ENCODE measurements at places on chromosomes 3 and 15.
A peak's percentile ranks its signal among the peaks of the same experiment; 100 is the strongest.

GRCh38 chr3:153399636-153400035, 237.6 kb downstream of the RAP2B start:
- DNase-seq = no peak

DNA sequence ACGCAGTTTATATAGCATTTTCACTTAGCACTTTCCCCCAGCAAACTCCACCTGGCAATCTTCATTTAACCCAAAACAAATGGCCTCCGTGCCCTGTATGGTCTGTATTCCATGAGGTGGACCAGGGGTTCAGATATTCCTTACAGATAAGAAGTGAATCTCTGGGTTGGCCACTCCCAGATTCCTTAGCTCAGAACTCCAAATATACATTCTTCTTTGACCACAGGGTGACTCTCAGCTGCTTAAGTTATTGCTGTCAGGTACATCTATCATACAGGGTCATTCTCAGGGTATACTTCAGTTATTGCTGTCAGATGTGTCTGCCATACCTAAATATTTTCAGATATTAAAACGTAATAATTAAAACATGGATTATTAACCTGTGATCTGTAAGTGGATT, 229.8 kb downstream of the TBL1XR1 start:
- DNase-seq = peak; percentile 59

GRCh38 chr3:150577855-150578254, 25.3 kb upstream of the SELENOT start:
- no peak for DNase-seq

GRCh38 chr3:22835041-22835440, 368.1 kb upstream of the UBE2E2 start:
- no peak for DNase-seq

- no peak for DNase-seq
Measured at GRCh38 chr3:162845918-162846317, 1349.3 kb downstream of the OTOL1 start.

DNA sequence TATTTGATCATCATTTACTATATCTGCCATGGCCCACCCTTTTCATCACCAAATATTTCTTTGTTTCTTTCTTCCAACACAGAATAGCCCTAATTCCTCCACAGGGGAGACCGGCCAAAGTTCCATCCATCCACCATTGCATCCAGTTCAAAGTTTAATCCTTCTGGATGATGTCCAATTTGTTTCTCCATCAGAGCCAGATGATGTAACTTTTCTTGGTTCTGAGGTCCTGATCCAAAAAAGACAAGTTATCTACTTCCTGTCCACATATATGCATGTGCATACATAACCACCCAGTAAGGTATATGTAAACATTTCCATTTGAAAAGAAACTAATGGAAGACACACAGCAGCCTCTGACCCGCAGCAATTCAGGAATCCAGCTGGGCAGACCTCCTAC, 237.3 kb downstream of the SHOX2 start:
- no peak for DNase-seq

DNA sequence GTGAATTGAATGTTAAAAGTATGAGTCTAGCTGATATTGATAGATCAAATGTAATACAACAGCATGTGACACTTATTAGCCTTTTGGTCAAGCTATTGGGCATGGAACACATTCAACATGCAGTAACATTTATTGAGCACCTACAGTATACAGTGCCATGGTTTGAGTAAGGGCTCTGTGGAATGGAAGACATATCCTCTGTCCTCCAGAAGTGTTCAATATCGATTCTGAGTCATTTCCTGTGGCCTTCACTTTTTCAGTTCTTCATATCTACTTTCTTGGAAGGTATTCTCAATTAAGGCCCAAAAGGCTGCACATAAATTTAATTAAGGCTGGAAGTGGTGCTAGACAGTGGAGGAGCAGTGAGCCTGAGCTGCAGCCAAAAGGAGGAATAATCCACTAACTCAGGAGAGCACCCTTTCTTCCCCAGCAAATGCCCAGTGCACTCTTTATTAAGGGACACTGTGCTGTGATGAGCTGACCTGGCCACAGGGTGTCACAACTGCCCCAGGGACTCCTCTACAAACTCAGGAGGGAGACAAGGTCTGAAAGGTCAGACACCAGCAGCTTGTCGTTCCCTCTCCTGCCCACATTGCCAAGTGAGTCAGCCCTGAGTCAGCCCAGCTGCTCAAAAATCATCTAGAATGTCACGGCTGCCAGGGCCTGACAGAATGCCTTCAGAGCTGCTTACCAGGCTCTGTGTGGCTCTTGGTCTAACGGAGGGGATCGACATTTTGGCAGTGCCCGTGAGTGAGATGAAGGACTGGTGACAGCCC, 544.8 kb downstream of the AGBL1 start:
- peak; percentile 89 for DNase-seq

DNA sequence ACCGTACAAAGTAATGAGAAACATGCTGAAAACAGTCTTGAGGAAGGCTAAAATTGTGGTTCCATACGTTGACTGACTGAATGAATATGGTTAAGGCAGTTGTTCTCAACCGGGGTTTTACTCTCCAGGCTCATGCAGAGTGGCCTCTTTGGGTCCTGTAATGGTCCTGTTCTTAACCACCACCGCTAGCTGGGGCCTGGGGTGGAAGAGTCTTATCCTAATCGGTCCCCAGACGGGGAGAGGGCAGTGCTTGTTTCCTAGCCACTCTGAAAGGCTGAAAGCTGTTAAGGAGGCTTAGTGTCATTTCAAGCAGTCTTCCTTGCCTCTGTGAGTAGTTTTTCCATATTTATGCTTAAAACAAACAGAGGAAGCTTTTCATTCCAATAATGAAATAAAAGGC, 32.0 kb downstream of the SELENOT start:
- DNase-seq = no peak

GRCh38 chr15:84904419-84904818, 20.0 kb downstream of the SLC28A1 start:
- DNase-seq = no peak

DNA sequence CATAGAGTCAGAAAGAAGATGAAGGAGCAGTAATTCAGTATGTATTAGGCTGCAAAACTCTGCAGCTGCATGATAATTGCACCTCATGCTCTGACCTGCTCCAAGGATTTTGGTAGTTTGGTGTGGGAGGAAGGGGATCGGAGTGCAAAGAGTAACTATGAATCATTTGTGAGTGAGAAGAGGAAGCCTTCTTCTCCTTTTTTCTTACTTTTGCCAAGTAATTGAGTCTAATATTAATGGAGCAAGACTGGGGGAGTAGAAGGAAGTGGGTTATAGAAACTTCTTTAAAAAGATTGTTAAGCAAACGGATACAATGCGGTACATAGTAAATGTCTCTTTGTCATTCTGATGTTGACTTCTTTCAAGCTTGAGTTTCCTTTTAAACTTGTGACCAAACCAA, 276.5 kb downstream of the EDEM1 start:
- no peak for DNase-seq

DNA sequence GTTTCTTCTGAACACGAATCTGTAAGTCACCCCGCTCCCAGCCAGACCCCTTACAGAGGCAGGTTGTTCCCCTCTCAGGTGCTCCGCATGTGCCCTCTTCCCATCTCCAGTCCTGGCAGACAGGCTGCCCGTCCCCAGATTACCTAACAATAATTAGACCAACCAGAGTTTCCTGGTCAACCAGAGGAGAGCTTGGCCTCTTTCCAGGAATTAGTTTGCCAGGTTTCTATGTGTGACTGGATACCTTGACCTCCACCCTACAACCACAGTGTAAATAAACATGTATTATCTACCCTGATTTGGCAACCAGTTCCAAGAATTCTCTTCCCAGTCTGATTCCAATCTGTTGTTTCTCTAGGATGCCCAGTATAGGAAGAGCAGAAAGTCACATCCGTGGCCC, 178.0 kb upstream of the UMPS start:
- no peak for DNase-seq

GRCh38 chr3:104080088-104080626, 1286.6 kb upstream of the ALCAM start:
- no peak for DNase-seq

DNA sequence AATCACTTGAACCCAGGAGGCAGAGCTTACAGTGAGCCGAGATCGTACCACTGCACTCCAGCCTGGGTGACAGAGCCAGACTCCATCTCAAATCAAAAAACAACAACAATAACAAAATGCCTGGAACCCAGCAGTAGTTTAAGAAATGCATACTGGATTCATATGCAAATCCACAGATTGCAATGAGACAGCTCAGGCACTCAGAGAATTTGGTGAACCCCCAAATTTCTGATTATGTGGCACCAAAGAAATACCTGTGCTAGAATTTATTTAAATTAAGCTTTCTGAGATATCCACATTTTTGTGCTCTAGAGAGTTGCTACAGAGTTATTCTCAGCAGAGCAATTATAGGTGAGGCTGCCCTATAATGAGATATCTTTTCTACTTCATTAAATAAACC, 29.7 kb downstream of the SPATA16 start:
- DNase-seq = no peak

DNA sequence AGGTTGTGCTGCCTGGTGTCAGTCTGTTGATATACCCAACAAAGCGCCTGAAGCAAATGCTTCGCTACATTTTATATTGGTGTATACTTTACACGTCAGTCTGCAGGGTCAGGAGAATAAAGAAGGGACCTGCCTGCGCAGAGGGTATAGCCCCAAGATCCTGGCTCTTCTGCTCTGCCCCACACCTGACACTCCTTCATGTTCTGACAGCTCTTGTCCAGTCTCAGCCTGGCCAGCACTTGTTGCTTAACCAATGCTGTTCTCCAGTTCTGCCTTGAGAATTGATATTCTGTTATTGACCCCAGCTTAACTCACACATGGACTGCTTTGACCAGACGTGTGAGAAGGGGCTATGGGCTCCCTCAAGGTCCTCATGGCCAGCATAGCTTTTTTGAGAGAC, 35.8 kb upstream of the BSN start:
- no peak for DNase-seq

DNA sequence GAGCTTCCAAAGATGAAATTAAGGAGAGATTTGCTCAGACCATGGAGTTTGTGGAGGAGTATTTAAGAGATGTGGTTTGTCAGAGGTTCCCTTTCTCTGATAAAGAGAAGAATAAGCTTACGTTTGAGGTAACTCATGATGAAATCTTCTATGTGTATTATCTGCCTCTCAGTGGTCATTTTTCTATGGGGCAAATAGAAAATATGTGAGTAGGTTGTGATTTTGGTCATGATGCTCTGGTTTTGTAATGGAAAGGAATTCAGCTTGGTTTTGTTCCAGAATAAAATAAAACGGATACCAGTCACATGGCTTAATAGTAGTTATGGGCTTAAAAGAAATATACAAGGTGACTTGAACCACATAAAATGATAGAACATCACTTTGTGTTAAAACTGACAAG, 181.1 kb downstream of the ITPR1 start:
- DNase-seq = peak; percentile 57

DNA sequence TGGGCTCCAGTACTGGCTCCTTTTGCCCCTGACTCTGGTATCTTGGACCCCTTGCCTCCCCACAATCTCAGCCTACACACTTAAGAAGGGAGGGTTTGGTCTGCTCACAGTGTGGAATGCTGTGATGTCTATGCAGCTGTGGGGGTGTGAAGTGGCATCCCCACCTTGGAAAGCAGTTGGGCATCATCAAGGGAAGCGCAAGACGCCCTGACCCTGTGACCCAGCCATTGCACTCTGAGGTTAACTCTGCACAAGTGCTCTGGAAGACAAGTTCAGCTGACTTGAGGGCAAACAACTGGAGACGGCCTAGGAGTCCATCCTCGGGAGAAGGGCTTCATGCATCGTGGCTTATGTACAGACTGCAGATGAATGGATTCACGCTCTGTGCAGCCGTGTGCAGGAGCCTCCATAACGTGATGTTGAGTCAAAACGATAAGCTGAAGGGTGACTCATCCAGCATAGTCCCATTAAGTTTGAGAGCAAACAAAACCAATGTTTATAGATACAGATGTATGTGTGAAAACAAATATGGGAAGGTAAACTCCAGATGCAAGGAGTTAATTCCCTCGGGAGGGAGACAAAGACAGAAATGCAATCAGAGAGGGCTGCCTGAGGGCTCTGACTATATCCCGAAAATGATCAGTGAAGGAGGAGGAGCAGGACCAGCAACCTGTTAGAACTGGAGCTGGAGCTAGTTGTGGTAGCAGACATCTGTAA, 86.8 kb downstream of the LSM3 start:
- DNase-seq = no peak

- DNase-seq = no peak
Measured at GRCh38 chr3:183073839-183074238, 25.5 kb downstream of the MCCC1 start.

DNA sequence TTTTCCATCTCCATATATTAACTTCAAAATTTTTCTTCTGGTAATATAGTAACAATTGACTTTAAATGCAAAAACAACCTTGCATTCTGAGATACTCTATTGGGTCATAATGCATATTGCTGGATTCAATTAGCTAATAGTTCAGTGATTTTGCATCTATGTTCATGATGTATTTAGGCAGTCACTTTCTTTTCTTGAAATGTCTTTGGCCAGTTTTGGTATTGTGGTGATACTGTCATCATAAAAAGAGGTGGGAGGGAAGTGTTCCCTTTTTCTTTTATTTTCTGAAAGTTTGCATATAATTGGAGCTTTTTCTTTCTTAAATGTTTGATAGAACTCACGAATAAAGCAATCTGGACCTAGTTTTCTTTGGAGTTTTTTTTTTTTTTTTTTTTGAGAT, 67.4 kb upstream of the ZNF148 start:
- no peak for DNase-seq

GRCh38 chr15:89353991-89354390, 19.4 kb upstream of the POLG start:
- no peak for DNase-seq

DNA sequence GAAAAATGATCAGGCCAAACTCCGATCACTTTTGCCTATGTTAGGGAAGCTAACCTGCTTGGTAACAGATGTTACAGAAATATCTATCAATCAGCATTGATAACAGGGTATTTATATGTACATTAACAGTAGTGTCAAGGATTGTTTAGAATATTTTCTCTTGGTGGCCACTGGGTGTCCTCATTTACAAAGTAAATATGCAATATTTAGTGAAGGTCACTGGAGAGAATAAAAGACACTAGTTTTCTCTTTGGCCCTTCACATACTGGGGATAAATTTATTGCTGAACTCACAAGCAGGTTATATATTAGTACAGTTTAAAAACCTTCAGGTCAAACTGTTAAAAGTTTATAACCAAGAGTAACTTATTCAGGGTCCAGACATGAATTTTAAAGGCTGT, 69.0 kb downstream of the TIGIT start:
- DNase-seq = peak; percentile 37

DNA sequence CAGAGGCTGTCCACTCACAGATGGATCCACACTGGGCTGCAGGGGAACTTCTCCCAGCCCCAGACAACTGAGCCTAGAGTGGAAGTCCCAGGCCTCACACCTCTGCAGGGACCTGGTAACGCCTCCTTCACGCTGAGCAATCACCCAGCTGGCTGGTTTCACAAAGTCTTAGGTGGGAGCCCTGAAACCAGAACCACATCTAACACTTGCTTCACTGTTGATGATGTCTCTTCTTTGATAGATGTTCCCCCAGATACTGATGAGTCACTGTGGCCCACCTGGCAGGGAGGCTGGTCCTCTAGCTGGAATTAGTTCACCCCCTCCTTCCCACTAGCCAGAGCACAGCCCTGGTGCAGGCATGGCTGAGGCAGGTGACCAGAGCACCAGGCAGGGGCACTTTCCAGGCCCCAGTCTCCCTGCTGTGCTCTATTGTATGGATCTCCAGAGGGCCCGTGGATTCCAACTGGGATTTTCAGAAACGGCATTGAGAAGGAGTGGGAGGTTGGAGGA, 33.5 kb downstream of the MYL3 start:
- no peak for DNase-seq

Measured in fibroblast of skin of abdomen (primary cell).